ENCODE measurements at places on chromosomes 3 and 15.

DNA sequence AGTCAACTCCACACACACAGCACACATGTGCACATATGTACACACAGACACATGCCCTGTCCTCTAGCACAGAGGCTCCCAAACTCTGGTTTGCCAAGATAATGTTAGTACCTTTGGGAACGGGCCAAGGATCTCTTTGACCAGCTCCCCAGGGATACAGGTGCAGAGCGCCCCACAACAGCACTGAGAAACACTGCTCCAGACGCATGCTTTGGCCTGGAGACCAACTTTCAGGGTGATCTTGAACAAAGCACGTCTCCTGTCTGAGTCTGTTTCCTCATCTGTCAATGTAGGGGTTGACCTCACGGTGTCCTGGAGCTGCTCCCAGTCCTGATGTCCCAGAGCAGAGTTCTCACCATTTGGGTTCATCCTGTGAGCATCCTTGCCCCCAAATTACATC lies 15.9 kb upstream of the SKOR1 start:
- no peak for DNase-seq

DNA sequence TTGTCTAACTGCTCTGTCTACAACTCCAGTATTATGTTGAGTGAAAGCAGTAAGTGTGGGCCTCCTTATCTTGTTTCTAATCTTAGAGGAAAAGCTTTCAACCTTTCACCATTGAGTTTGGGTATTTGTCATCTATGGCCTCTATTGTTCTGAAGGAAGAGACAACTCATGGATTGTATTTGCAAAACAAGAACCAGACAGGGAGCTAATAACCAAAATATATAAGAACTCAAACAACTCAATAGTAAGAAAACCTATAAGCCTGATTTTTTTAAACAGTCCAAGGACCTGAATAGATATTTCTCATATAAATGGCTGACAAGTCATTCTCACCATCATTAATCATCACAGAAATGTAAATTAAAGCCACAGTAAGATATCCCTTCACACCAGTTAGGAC lies 113.0 kb downstream of the TAFA4 start:
- no peak for DNase-seq

- no peak for DNase-seq
These were observed 94.9 kb downstream of the ST6GAL1 start for GRCh38 chr3:187025254-187025655.

DNA sequence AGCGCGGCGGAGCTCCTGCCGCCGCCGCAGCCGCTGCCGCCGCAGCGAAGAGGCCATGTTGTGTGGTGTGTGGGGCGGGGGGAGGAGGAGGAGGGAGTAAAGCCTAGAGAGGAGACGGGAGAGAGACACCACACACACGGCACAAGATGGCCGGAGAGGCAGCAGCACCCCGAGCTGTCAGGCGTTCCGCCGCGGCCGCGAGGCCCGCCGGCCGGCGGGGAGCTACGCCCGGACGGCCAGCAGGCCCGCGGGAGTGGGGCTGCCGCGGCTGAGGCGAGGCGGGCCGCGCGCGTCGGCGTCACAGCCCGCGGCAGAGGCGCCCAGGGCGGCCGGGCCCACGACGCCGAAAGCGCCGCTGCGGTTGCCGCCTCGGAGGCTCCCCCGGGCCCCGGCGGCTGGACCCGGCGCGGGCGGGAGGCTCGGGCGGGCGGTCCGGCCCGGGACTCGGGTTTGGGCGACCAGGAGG lies 17.4 kb upstream of the CHD2 start:
- no peak for DNase-seq

GRCh38 chr3:9195390-9195789 lies 54.1 kb downstream of the SRGAP3 start:
- no peak for DNase-seq

GRCh38 chr3:16916840-16917239 lies 32.1 kb downstream of the PLCL2 start:
- no peak for DNase-seq

DNA sequence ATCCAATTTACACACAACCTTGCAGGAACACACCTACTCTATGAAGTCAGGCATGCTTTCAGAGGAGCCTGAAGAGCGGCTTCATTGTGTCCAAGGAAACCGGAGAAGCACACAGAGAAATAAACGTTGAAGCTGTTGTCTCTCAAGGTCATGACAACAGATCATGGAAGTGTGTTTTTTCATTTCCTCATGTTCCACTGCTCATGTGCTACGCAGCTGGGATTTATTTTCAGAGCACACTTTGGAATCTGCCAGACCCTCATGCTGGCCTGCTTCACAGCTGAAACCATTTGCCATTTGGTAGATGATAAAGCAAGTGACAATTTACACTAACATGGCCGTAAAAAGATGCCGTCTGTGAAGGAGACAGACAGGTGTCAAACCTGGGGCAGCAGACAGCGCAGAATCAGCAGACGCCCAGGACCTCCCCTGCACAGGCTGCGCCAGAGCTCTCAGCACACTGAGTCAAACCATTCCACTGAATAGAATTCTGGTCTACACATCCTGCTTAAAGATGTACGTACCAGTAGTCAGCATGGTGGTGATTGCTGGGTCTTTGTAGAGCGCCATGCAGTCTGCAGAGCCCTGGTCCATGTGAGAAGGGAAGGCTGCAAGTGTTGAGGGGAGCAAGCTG lies 99.3 kb downstream of the ARNT2 start:
- no peak for DNase-seq

- no peak for DNase-seq
These were observed 124.3 kb upstream of the PTX3 start for GRCh38 chr3:157312376-157312745.

- no peak for DNase-seq
These were observed 464.3 kb upstream of the WNT5A start for GRCh38 chr3:55951388-55951787.

DNA sequence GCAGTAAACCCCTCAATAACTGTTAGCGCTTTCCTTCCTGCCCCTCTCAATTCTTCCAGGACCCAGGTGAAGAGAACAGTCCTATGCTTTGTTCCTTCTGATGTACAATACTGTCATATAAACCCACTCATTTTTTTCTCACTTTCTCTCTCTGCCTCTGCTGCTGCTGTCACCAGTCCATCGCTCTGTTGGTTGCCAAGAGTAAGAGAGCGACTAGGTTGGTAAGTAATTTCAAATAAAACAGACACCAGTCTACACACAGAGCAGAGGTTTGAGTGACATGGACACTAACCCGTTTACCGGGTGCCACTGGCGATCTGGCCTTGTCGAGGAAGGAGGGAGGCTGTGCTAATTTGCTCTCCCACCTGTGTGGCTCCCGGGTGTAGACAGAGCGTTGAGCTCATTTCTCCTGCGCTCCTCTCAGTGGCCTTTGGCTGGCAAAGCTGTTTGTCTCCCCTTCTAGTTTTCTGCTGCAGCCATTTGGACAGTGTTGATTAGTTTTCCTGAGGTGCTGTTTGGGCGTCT lies 215.4 kb downstream of the THSD4 start:
- DNase-seq = no peak

DNA sequence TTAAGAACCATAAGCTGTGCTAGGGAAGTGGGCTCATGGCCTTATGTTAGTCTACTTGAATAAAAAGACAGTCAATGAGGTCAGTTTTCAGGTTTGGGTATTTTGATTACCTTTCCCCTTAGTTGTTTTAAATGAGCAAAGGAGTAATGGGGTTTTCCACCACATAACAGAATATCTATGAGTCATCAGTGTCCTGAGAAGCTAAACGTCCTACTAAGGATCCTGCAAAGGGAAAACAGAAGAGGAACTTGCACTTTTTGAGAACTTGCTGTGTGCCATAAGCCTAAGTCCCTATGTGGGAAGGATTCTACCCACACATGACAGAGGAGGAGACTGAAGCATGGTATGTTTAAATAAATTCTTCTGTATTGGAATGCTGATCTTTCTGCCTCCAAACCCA lies 292.8 kb upstream of the TMC3 start:
- no peak for DNase-seq

DNA sequence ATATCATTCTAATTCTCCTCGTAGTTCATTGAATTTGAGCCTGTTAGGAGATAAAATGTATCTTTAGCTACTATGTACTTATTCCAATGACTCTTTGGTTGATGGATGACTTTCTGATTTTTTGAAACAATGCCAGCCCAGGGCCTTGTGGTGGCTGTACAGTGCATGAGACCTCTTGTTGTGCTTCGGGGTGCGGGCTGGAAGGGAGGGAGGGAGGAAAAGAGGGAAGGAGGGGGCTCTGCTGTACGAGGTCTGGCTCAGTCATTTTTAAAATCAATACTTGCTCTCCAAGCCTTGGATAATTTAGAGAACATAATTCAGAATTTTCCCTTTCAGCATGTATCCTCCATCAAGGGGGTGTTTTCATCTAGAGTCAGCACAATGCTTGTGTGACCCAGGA lies 399.7 kb upstream of the ONECUT1 start:
- no peak for DNase-seq

DNA sequence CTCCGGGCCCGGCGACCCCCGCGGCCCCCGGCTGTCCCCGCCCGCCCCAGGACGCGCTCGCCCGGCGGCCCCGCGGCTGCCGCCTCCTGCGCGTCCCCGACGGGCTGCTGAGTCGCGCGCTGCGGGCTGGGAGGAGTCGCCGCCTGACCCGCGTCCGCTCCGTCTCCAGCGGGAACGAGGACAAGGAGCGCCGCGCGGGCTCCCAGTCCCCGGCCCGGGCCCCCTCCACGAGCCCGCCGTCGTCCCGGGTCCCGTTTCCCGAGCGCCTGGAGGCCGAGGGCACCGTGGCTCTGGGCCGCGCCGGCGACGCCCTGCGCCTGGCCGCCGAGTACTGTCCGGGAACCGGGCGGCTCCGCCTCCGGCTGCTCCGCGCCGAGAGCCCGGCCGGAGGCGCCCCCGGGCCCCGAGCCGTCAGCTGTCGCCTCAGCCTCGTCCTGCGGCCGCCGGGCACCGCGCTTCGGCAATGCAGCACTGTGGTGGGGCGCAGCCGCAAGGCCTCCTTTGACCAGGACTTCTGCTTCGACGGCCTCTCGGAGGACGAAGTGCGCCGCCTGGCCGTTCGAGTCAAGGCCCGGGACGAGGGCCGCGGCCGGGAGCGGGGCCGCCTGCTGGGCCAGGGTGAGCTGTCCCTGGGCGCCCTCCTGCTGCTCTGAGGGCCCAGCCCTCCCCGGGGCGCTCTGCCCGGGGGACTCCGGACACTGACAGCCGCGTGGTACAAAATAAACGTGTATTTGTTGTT lies 1.5 kb downstream of the C2CD4A start:
- peak; percentile 48 for DNase-seq

DNA sequence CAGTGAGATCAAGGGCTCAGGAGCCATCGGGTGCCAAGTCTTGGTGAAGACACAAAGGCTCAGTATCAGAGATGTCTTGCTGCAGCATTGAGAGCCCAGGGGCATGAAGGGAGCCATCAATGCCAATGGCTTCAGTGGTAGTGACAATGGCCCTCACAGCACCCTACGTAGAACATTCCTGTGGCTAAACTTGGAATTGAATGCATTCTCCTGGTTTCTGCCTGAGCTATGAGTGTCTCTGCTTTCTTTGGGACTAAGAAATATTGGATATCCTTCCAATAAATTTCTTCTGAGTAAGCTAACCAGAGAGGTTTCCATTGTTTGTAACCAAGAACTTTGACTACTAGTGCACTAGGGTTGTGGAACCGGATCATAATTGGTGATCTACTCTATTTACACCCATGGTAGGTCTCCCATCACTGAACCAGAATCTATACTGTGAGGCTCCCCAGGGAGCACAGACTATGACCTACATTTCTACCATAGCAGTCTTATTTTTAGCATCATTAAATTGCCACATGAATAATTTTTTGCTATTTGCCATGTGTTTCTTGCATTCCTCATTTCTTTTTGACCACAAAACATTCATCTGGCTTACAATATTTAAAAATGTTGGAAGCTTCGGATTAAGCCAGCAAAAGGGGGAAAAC lies 31.6 kb upstream of the PDZRN3 start:
- no peak for DNase-seq

DNA sequence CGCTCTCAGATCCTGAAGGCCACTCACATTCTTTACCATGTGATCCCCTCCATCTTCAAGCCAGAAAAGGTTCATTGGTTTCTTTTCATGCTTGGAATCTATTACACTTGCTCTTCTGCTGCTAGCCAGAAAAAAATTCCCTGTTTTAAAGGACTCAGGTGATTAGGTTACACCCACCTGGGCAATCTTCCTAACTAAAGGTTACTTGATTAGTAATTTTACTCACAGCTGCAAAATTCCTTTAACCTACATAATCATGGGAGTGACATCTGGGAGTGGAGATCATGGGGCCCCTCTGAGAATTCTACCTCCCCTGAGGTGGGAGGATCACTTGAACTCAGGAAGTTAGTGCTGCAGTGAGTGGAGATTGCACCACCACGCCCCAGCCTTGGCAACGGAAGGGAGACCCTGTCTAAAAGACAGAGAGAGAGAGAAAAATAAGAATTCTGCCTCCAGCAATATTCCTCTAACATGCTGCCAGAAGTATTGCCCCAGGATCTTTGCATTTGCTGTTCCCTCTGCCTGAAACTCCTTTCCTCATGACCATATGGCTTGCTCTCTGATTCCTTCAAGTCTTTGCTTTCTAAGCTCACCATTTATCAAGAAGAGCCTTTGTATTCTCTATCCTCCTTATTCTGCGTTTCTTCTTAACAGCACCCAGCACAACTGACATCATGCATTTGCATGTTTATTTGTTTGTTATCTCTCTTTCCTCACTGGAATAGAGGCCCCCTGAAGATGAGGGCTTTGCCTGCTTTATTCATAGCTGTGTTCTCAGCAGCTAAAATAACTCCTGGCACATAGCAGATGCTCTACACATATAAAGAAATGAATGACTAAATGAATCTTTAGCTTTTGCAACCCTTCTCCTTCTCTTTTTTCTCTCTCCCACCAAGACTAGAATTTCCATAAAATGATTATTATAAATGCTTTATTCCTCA lies 68.2 kb downstream of the EDEM1 start:
- no peak for DNase-seq

DNA sequence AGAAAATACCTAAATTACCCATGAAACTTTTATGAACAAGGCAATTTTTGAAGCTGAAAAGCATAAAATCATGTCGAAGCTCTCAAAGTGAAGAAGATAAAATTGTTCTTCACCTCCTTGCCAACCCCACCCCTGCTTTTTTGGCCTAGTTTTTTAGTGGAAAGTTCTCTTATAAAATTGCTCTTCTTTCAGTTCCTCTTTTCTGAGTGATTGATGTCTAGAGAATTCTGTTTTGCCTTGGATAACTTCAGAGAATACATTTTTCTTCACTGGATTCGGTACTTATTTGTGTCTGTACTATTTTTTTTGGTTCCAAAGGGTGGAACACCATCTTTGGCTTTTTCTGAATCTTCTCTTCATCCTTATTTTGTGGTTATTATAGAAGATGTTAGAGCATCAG lies 25.0 kb upstream of the PYDC2 start:
- no peak for DNase-seq

GRCh38 chr3:6532101-6532500 lies 328.8 kb upstream of the GRM7 start:
- DNase-seq = no peak

DNA sequence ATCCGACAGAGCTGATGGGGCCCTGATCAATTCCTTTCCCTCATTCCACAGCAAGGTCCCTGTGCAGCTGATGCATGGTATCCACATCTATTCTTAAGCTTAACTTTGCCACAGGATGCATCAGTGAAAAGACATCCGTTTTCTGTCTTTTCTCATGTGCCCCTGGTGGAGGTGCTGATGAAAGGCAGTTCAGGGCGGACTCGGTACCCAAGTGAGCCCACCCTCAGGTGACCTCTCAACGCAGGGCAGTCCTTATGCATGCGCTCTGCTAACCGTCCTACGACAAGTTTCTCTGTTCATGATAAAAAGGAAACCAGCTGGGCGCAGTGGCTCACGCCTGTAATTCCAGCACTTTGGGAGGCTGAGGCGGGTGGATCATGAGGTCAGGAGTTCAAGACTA lies 251.4 kb downstream of the ADAMTS17 start:
- DNase-seq = no peak

GRCh38 chr3:142998439-142998838 lies 2.9 kb upstream of the U2SURP start:
- no peak for DNase-seq
